ENCODE measurements at places on chromosomes 12 and 14.

DNA sequence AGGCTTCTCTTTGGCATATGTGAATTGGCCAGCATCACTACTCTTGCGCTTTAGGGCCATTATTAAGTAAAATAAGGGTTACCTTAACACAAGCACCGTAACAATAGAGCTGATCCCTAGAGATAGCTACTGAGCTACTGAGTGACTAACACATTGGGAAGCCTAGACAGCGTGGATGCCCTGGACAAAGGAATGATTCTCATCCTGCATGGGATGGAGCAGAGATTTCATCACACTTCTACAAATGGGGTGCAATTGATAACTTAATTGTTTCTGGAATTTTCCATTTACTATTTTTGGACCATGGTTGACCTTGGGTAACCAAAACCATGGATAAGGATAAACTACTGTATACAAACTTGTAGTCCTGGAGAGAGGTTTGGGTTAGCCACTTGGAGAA is 57.1 kb downstream of the FBXO34 start:
- DNase-seq = peak; percentile 39

GRCh38 chr12:53856132-53856531 is 82.5 kb upstream of the HOXC13 start:
- DNase-seq = no peak

GRCh38 chr12:76020731-76021672 is 10.6 kb downstream of the PHLDA1 start:
- DNase-seq = peak; percentile 97

DNA sequence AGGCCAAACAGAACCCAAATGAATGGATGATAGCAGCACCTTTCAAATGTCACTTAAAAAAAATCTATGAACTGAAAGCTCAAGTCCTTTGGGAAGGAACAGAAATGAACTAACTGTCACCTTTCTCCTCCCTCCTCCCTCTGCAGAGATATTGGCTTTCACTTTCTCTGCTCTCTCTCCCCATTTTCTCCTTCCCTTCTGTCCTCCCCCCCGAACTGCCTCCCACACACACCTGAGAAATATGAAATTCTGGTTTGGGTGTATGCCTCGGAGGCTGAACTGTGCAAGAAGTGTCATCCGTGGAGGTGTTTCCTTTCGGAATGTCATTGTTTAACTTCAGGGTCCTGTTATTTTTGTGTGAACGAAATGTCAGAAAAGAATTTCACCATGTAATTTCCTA is 87.8 kb downstream of the NEDD1 start:
- DNase-seq = no peak

GRCh38 chr12:103013741-103014300 is 56.3 kb downstream of the ASCL1 start:
- no peak for DNase-seq

GRCh38 chr14:89435892-89436656 is 19.0 kb upstream of the FOXN3 start:
- DNase-seq = no peak

DNA sequence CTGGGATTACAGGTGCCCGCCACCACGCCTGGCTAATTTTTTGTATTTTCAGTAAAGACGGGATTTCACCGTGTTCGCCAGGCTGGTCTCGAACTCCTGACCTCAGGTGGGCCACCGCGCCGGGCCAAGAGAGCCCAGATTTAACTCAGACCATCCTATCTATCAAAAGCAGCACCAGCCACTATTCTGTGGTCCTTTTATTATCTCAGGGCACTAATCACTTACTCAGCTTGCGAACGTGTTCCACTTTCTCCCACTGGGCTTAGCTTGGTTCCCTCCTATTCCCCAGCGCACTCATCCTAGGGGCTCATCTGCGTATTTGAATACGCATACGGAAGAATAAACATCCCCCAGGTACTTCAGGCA is 16.2 kb upstream of the AACS start:
- no peak for DNase-seq

DNA sequence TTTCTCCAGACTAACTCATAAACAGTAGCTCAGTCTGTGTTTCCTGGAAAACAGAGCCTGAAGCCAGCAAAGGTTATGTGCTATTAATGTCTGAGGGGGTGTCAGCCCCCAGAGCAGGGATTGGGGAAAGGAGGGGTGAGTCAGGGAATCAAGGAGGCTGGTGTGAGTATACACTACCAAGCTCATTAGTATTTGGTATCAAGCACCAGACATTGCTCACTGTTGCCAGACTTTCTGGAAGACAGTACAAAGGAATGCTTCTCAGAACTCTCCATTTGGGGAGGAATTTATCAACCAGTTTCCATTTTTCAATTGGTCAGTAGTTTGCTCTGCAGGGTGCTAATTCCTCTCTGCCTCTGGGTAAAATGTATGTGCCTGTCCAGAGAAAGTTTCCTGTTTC is 443.4 kb downstream of the GLT1D1 start:
- no peak for DNase-seq

- DNase-seq = no peak
Measured at GRCh38 chr12:30048371-30048770, 264.6 kb upstream of the TMTC1 start.
